ENCODE measurements at places on chromosomes 2 and 18.
A peak's percentile ranks its signal among the peaks of the same experiment; 100 is the strongest.

DNA sequence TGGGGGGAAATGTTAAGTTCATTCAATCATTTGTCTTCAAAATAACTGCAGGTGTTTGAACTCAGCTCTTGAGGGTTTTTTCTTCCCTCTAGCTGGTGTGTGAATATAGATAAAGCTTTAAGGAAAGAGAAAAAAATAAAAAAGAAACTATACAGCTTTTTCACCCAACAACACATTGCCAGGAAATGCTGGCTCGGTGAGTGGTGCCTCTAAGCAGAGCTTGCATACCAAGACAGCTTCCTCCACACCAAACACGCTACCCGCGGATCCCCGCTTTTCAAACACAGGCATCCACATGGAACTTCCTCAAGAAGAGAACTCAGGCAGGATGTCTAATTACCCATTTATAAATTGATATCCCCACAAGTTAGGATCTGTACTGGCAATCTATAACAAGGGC is 69.8 kb upstream of the TANK start:
- no peak for DNase-seq

DNA sequence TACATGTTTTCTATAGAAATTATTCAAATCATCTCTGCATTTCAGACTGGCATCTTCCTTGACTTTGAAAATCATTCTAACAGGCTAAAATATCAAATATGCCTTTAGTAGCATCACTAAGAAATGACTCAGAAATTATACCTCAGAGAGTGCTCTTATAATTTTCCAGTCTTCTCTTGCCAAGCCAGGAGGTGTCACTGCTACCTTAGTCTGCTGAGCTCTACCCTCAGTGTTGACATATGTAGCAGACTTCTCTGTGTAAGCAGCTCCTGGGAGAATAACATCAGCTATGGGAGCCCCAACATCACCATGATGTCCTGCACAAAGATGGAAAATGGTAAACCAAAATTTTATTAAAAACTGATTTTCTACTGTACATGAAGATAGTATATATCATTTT is 31.6 kb downstream of the NDUFS1 start:
- no peak for DNase-seq

- DNase-seq, result no peak
These were observed 52.1 kb downstream of the ACTR2 start for GRCh38 chr2:65279756-65280155.

GRCh38 chr2:23320058-23320457 is 64.9 kb upstream of the KLHL29 start:
- no peak for DNase-seq

DNA sequence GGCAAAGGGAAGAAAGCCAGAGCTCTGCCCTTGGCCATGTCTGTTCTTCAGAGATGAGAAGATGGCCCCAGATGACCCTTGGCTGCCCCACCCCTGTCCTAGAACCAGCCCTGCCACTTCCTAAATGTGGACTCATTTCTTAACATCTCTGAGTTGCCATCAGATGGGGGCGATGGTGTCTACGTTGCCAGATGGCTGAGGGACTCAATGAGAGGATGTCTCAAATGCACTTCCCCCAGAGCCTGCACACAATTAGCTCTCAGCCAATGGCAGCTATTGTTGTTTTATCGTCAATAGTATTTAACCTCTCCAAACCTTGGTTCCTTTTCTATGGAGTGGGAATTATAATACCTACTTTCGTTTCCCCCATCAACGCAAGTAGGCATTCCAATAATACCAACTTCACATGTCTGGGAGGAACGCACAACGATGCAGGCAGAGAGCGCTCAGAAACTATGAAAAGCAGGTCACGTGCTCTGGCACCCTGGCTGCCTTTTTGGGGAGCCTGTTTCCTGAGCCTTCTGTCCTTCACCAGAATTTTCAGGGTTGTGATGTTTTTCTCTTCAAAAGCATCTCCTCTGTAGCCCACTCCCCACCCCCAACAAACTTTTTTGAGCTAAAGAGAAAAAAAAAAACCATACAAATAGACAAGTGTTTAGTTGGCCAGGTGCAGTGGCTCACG is 100.3 kb downstream of the MCFD2 start:
- no peak for DNase-seq

GRCh38 chr2:237326266-237327171 is 87.4 kb downstream of the COL6A3 start:
- no peak for DNase-seq

GRCh38 chr2:177245010-177245422 is 19.5 kb downstream of the NFE2L2 start:
- peak; percentile 53 for DNase-seq

DNA sequence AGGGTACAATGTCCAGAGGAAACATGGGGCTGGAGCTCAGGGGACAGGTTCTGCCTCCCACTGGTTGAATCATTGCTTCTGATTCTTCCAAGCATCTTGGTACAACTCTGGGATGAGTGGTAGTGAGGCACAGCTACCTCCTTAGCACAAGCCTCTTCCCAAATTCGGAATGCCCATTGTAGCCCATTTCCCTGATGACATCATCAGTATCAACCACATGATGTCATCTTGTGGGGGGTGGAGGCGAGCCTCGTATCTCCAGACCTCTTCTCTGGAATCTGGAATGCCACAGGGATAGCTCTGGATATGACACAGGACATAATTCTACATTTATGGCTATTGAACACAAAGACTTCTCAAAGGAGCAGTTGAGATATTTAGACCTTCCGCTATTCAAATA is 715.2 kb downstream of the RNF144A start:
- DNase-seq, result no peak

GRCh38 chr2:185821467-185821866 is 82.9 kb downstream of the FSIP2 start:
- no peak for DNase-seq

GRCh38 chr2:52222128-52222527 is 1190.2 kb upstream of the NRXN1 start:
- DNase-seq, result no peak

DNA sequence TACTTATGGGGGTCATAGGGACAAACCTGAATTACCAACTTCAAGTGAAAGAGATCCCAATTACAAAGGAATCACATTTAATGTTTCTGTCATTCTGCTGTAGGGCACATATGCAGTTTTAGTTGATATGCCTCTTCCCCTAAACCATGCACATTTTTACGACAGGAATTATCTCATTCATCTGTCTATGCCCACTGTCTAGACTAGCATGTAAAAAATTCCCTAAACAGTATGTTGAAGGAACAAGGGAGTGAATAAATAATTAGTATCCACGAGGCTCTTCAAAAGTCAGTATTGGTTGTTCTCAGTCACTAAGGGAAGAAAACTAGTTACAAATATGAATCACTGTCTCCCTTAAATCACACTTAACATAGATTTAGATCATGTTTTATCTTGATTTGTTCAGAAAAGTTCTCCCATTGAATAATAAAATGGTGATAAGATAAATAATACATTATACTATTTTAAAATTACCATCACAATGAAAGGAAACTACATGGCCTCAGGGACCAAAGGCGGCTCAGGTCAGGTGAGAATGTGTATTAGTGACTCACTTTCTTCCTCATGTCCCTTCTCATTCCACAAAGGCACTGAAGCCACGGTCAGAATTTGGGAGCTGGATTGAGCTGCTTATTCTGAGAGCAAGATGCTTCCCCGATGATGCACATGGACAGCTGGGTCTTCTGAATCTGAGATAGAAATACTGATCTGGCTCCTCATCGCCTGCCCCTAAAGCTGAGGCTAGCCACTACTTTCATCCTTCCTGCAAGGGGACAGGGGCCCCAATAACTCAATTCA is 29.1 kb downstream of the DYM start:
- no peak for DNase-seq

DNA sequence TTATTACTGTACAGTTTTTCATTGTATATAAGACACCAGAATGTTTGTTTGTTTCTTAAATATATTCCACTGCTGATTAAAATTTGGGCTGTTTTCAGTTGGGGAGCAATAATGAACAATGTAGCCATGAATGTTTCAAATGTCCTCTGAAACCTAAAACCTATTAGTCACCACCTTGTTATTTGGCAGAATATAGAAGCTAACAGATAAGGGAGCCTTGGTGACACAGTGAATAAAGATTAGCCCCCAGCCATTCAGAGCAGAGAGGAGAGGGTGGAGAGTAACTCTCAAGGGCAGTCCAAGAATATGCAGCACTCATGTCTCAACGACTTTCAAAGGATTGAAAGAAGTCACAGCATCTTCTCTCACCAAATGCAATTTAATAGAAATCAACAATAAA is 43.1 kb upstream of the ATP8B1 start:
- no peak for DNase-seq

DNA sequence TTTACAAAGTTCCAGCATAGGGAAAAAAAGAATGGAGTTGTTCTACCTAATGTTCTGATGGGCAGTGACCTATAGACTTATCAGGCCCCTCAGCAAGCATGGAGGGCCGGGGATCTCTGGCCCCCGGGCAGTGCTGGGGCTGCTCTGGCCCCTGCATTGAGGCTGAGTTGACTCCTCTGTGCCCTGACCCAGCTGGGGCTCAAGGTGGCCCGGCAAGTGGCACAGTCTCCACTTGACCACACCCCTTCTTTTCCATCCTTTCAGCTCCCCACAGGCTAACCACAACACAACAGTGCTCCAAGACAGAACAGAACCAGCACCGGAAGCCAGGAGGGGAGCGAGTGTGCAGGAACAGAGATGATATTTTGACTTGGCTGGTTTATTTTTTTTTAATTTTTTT is 19.9 kb downstream of the TOGARAM2 start:
- DNase-seq, result no peak

- DNase-seq, result no peak
These were observed 39.1 kb upstream of the FAM124B start for GRCh38 chr2:224440988-224441387.

Measured in Panc1 (cell line).